ENCODE measurements at places on chromosomes 12 and 14. TPM values are rescaled to one million over a fixed set of nuclear protein-coding genes. Genes with fewer than 3 reads are reported as not detected.

The RASAL1 gene
- total RNA-seq, result 0.28 TPM

The C14orf132 gene
- total RNA-seq, result 4.3 TPM

The RNASE1 gene
- 0.35 TPM for total RNA-seq

The PDE3A gene
- total RNA-seq, result 2.2 TPM

The RIN3 gene
- 23.5 TPM for total RNA-seq

The SMOC1 gene
- 15.6 TPM for total RNA-seq

The GNB3 gene
- 2.0 TPM for total RNA-seq

The PMCH gene
- total RNA-seq, result not detected

The WNT5B gene
- total RNA-seq, result 2.1 TPM

The LRRC10 gene
- total RNA-seq, result not detected

The CLEC1A gene
- total RNA-seq, result not detected

The NXPH4 gene
- 3.8 TPM for total RNA-seq

The TAS2R30 gene
- not detected for total RNA-seq

The BICD1 gene
- 17.4 TPM for total RNA-seq

The RND1 gene
- 18.7 TPM for total RNA-seq

The SLC6A15 gene
- 2.4 TPM for total RNA-seq

The OR9K2 gene
- not detected for total RNA-seq

The ATG14 gene
- 6.2 TPM for total RNA-seq

The KLRC4 gene
- not detected for total RNA-seq

The SFSWAP gene
- total RNA-seq, result 30.3 TPM

The MAP4K5 gene
- 44.1 TPM for total RNA-seq

The KERA gene
- not detected for total RNA-seq

The KRT80 gene
- 58.9 TPM for total RNA-seq

The AICDA gene
- 0.15 TPM for total RNA-seq

The PLEKHD1 gene
- 0.03 TPM for total RNA-seq

The CCDC85C gene
- 42.1 TPM for total RNA-seq

The SERPINA4 gene
- not detected for total RNA-seq

The RASSF9 gene
- total RNA-seq, result 0.43 TPM

The DICER1 gene
- total RNA-seq, result 21.4 TPM

The HSPA2 gene
- total RNA-seq, result 45.6 TPM

The CLEC1B gene
- total RNA-seq, result not detected

The CDC42BPB gene
- total RNA-seq, result 74.1 TPM

The KCNH3 gene
- total RNA-seq, result 2.8 TPM

The CMAS gene
- 44.2 TPM for total RNA-seq

The KCNMB4 gene
- 0.18 TPM for total RNA-seq

The FAM222A gene
- total RNA-seq, result 5.9 TPM

The RIMKLB gene
- 17.5 TPM for total RNA-seq

The CCDC175 gene
- not detected for total RNA-seq

The GRIN2B gene
- 4.9 TPM for total RNA-seq

The COL2A1 gene
- total RNA-seq, result 0.02 TPM

The SMCO3 gene
- total RNA-seq, result not detected

The KRT83 gene
- 5.4 TPM for total RNA-seq

The EAPP gene
- total RNA-seq, result 38.7 TPM

The SLC7A7 gene
- 11.5 TPM for total RNA-seq

The STX2 gene
- total RNA-seq, result 18.8 TPM

The ITGB7 gene
- 0.56 TPM for total RNA-seq

The DYNLL1 gene
- total RNA-seq, result 694 TPM

The CEBPE gene
- not detected for total RNA-seq

The SPTB gene
- total RNA-seq, result 0.86 TPM

The DCP1B gene
- total RNA-seq, result 7.9 TPM

The PLEKHH1 gene
- total RNA-seq, result 4.3 TPM

The CLEC6A gene
- not detected for total RNA-seq

All from A549 treated with CpdA at 1 μM for 4 hours (cell line).